ENCODE measurements at places on chromosomes 4 and X. TPM values are rescaled to one million over a fixed set of nuclear protein-coding genes. Genes with fewer than 3 reads are reported as not detected.

The SPANXN4 gene
- 0.18 TPM for total RNA-seq

The SMIM43 gene
- not detected for total RNA-seq

The MEPE gene
- total RNA-seq = not detected

The NEXMIF gene
- total RNA-seq = not detected

The HAND2 gene
- total RNA-seq = 1.2 TPM

The RAI2 gene
- not detected for total RNA-seq

The SSX1 gene
- total RNA-seq = 139 TPM

The ATP2B3 gene
- 0.03 TPM for total RNA-seq

The EXOC1L gene
- total RNA-seq = not detected

GRCh38 chr4:81314196-81314896 lies 99.3 kb upstream of the PRKG2 start:
- DNase-seq = peak; percentile 23

DNA sequence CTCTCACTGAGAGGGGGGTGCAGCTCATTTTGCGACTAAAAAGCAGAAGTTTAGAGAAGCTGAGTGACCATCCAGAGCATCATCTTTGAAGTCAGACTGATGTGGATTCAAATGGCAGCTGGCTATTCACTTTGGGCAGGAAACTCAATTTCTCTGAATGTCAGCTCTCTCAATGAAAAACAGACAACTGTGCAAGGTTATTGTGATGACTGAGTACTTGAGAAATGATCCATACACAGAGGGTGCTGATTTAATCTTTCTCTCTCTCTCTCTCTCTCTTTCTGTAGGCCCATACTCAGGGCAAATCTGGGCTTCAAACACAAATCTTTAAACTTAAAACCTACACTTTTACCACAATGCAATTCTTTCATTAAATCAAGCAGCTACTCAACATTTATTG lies 185.8 kb upstream of the SLIT2 start:
- no peak for DNase-seq

GRCh38 chrX:58025979-58026378 lies 115.7 kb upstream of the ZXDA start:
- DNase-seq = peak; percentile 2

GRCh38 chr4:123485601-123486000 lies 89.0 kb downstream of the SPRY1 start:
- no peak for DNase-seq

DNA sequence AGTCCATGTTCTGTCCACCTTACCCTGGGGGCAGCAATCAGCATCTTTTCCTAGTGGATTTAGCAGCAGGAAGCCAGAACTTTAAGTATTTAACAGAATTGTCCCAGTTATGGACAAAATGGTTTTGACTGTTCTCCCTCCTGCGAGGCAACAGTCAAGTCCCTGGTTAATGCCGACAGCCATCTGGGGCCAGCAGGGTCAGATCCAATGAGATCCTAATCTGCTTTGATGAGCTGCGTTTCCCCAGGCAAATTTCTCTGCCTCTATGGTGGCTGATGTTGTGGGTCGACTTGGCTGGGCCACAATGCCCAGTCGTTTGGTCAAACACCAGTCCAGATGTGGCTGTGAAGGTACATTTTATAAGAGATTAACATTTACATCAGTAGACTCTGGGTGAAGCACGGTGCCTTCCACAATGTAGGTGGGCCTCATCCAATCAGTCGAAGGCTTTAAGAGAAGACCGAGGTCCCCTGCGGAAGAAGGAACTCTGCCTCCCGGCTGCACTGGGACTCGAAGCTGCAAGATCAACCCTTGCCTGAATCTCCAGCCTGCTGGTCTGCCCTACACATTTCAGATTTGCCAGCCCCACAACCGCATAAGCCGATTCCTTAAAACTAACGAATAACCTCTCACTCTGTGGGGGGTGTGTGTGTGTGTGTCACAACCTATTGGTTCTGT lies 89.0 kb upstream of the C4orf50 start:
- no peak for DNase-seq

DNA sequence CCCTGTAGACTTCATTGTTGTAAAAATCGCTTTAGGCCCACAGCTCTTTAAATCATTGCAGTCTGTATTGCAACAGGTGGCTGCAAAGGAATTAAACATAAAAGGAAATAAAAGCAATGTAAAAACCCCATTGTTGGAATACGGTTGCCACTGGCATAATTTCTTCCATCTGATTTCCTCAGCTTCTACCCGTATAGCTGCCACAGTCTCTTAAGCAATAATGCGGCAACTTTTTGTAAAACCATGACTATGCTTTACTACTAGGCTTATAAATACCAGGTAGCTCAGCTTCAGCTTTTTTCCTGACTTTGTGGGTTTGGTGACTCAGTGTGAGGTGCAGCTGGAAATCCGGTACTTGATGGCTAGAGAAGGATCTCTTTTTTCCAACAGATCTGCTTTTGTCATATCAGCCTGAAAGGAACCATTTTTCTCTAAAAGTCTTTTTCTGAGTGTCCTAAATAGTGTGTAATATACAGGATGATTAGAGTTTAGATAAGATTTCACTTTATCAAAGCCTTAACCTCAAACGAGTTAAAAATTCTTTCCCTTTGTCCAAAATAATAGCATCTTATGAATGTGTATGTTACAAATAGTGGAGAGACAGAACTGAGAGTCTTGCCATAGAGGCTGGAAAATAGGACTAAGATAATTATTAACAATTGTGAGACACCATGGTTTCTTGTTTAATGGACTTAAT lies 268.0 kb downstream of the ADGRL3 start:
- DNase-seq = peak; percentile 97

- no peak for DNase-seq
Observed at GRCh38 chr4:117874216-117874615, 160.1 kb upstream of the NDST3 start.

DNA sequence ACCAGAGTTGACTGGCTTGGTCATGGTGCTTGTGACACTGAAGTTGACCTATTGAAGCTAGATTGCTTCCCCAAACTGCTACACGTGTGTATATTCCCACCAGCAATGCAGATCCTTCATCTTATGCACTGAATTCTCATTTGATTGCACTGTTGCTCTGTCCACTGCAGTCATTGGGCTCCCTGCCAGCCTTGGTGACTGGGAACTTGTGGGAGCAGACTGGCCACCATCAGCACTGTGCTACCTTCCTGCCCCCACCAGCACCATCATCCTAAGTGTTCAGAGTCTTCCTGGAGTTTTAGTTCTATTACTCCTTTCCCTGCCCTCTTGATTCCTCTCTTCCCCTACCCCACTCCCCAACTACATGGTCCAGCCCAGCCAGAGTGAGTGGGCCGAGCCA lies 117.7 kb upstream of the PRPS2 start:
- no peak for DNase-seq

GRCh38 chrX:107710617-107711391 lies 64.8 kb downstream of the TSC22D3 start:
- peak; percentile 91 for DNase-seq

DNA sequence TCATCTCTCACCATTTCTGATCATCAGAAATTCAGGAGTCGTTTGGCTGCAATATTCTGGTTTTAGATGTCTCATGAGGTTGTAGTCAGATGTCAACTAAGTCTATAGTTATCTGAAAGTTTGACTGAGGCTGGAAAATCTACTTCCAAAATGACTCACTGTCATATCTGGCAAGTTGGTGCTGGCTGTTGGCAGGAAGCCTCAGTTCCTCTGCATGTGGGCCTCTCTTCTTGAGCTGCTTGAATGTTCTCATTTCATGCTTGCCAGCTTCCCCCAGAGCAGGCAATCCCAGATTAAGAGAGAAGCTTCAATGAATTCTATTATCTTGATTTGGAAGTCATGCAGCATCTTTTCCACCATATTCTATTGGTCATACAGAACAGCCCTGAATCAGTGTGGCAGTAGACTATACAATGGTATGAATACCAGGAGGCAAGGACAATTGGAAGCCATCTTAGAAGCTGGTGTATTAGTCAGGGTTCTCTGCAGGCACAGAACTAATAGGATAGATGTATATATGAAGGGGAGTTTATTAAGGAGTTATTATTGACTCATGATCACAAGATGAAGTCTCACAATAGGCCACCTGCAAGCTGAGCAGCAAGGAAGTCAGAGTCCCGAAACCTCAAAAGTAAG lies 46.8 kb upstream of the ELF2 start:
- peak; percentile 71 for DNase-seq

DNA sequence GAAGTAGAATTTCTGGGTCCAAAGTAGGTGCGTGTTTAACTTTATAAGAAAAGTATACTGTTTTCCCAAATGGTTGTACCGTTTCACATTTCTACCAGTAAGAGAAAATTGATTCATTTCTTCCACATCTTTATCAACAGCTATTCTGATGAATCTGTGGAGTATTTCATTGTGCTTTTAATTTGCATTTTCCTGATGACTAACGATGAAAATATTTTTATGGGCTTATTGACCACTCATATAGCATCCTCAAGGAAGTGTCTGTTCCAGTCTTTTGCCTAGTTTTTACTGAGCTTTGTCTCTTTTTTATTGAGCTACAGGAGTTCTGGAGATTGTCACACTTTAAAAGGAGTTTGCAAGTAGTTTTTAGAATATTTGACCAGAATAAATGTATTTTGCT lies 92.6 kb downstream of the ASB9 start:
- peak; percentile 54 for DNase-seq

DNA sequence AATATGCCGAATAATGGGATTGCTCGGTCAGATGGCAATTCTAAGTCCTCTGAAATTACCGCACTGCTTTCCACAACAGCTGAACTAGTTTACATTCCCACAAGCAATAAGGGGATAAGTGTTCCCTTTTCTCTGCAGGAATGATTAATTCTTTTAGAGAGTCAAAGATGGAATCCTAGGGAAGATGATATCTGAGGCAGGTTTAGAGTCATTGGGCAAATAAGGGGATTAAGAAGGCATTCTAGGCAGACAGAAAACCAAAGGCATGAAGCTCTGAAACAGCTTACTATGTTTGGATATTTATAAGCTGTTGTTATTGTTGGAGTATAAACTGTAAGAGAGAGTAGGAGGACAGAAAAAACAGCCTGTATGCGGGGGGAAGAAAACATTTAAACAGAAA lies 85.7 kb downstream of the TET2 start:
- no peak for DNase-seq

- DNase-seq = no peak
Observed at GRCh38 chrX:140715787-140716186, 6.2 kb downstream of the LINC00632 start.

DNA sequence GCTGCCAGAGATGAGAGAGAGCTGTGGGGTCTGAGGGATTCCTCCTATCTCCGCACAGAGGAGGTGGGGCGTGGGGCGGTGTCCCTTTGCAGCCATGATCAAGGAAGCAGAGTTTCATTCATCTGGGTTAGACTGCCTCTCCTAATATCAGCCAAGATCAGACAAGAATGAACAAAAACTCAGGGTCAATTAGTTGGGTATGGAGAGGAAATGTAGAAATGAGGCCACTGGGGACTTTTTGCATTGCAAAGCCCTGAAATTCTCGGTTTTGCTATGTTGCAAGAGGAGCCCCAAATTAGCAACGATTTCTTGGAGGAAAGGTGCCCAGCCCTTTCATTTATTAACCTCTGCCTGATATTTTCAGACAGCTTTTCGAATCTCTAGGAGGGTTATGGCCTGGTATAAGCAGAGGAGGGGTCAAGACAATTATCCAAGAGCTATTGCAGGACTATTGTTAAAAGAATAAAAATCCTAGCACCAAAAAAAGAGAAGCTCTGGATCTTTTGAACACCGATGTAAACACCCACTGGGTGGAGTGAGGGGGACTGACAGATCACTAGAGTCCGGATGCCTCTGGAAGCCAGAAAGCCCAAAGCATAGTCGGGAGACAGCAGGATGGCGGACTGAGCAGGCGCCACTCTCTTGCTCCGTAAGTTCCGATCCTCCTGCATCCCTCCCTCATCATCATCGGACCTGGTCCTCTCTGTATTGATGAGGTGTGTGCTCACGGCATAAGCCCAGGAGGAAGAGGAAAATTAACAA lies 34.4 kb upstream of the ACSL1 start:
- DNase-seq = no peak

GRCh38 chr4:74397748-74398426 lies 32.9 kb downstream of the EREG start:
- no peak for DNase-seq

DNA sequence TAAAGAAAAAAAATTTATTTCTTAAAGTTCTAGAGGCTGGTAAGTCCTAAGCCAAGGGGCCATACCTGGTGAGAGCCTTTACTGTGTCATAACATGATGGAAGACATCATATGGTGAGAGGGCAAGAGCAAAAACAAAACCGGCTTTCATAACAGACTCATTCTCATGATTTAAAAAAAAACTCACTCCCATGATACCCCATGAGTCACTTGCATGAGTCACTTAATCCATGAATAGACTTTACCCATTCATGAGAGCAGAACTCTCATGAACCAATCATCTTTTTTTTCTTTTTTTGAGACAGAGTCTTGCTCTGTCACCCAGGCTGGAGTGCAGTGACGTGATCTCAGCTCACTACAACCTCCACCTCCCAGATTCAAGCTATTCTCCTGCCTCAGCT lies 369.7 kb upstream of the DIAPH2 start:
- DNase-seq = peak; percentile 92

DNA sequence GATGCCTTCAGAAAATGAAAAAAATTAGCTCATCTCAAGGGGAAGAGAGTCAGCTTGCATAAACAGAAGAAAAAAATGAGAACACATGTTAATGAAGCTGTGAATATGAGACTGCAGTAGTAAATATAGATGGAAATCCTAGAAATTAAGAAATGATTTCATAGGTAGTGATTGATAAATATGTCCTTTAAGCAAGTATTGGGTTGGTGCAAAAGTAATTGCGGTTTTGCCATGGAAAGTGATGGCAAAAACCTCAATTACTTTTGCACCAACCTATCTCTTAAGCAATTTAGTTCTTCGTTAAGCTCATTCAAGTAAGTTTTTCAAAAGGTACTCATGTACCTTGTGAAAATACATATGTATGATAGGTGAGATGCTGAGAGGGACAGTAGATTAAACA lies 400.9 kb downstream of the SH2D1A start:
- no peak for DNase-seq
